ENCODE measurements at places on chromosomes 1 and 21.

DNA sequence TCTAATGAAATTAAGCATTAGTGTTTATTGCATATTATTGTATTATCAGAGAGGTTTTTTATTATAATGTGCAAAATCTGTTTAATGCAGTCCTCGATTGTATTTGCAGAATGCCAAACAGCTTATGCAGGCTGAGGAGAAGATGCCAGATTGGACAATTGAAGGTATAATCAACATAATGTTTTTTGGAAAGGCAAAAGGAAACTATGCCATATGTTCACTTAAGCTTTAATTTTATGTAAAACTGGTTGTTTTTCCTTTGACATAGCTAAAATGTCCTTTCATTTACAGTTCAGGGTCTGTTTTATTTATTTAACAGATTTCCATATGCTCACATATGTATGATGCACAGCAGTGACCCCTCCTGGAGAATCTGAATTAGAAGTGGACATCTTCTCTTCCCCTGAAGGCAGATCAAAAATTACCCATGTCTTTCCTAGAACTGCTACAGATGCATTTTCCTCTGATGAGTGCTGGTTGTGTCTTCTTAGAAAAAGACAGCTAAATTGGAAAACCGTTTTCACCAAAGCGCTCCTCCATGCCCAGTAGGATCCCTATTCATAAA lies 143.5 kb upstream of the USH2A start:
- DNase-seq, result no peak

- DNase-seq, result no peak
Measured at GRCh38 chr1:183567584-183567983, 22.7 kb downstream of the NCF2 start.

DNA sequence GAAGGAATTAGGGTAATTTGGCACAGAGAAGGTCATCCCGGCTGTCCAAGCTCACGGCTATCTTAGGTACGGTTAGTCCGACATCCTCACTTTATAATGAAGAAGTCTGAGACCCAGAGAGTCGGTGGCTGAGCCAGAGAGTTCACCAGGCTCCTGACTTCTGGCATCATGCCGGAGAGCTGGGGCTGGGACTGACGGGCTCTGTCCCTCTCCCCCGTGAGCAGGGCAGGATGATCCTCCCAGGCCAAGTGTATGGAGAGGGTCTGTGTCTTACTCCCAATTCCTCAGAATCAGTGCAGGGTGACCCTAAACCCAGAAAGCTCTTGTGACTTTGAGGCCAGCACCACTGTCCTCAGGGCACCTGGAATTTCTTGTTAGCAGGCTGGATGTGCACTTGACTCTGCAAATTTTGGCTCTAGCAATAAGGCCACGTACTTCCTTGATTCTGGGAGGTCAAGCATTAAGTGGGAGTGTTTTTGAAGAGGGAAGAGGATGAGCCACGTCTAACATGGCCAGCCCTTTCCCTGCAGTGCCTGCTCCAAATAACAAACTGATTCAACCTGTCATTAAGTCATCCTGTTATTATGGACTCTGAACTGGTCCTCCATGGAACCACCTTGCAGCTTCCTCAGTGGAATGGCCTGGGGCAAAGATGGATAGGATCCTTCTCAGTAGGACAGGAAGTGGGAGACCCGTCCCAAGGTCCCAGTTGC lies 20.8 kb upstream of the BTG2 start:
- no peak for DNase-seq

GRCh38 chr1:94418664-94419655 lies 771 bp downstream of the ABCD3 start:
- no peak for DNase-seq

DNA sequence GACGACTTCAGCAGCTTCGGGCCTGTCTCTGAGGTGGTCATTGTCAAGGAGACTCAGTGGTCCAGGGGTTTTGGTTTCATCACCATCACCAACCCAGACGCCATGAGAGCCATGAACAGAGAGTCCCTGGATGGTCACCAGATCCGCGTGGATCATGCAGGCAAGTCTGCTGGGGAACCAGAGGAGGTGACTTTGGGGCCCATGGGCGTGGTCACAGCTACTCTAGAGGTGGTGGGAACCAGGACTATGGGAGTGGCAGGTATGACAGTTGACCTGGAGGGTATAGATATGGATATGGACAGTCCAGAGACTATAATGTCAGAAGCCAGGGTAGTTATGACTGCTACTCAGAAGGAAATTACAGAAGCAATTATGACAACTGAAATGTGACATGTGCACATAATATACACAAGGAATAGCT lies 19.3 kb upstream of the METTL13 start:
- no peak for DNase-seq

- no peak for DNase-seq
Measured at GRCh38 chr1:198641501-198641900, 2.7 kb downstream of the PTPRC start.

DNA sequence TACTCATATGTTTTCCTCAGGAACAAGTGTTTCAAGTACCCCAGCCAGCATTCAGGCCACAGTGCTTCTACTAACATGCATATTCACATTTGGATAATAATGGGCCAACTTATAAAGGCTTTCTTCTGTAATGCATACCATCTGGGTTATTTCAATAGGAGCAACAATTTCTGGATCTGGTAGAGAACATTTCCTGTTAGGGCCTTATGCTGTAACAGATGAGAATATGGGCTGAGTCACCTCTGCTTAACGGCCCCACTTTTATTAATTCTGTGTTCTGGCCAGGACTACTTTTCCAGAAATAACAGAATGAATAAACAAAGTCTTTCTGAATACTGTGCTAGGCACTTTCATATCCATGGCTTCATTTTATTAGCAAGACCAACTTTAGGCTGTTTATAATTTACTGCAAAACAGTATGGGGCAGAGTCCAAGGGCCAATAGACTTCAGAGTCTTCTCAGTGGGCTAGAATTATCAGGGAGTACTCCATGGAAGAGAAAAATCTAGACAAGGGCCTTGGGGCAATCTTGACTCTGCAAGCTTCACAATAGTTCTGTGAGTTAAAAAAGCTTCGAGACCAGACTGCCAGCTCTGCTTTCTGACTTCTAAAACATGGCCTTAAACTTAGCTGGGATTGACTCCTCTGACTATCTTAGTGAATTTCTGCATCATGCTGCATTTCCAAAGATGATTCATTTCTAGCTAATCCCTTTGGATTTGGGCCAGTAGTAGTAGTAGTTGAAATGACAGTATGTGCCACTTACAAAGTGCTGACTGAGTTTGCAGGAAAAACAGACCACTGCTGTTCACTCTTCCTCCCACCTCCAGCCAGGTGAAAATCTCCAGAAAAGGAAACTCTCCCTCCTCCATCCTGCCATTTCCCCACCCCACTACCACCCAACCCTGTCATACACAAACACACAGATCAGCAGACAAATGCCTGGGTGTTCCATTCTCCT lies 8.2 kb upstream of the SSX2IP start:
- no peak for DNase-seq

GRCh38 chr1:241542199-241542907 lies 10.2 kb downstream of the KMO start:
- DNase-seq, result no peak

GRCh38 chr1:161172776-161173376 lies 4.4 kb downstream of the B4GALT3 start:
- DNase-seq, result no peak

DNA sequence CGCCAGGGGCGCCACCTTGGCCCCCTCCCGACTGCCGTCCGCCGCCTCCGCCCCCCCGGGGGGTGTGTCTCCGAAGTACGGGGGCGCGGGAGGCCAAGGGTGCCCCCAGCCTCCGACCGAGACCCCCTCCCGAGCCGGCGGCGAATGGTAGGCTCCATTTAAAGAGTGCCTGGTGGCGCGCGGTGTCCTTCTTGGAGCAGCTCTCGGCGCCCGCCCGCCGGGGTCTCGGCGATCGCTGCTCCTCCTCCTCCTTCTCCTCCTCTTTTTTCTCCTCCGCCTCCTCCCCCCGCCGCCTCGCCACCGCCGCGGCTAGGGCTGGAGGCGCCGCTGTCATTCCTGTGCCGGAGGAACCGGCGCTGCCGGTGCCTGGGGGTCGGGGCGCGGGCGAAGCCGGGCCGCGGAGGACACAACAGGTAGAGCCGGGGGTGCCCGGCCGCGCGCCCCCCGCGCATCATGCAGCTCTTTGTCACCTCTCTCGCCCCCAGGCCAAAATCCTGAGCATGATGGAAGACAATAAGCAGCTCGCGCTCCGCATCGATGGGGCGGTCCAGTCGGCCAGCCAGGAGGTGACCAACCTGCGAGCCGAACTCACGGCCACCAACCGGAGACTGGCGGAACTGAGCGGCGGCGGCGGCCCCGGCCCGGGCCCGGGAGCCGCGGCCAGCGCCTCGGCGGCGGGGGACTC lies at the start of gene KAZN:
Gene KAZN, plus strand, starts transcription at position 188 of the 685 bp plus-strand sequence.
- DNase-seq, result peak; percentile 83

GRCh38 chr1:231395998-231396390 lies 26.1 kb downstream of the EGLN1 start:
- no peak for DNase-seq

GRCh38 chr21:45836694-45837670 lies 144.6 kb upstream of the COL6A1 start:
- no peak for DNase-seq

GRCh38 chr21:42254651-42255601 lies 36.0 kb downstream of the ABCG1 start:
- no peak for DNase-seq

GRCh38 chr1:204994086-204994862 lies 48.7 kb upstream of the CNTN2 start:
- DNase-seq, result no peak

DNA sequence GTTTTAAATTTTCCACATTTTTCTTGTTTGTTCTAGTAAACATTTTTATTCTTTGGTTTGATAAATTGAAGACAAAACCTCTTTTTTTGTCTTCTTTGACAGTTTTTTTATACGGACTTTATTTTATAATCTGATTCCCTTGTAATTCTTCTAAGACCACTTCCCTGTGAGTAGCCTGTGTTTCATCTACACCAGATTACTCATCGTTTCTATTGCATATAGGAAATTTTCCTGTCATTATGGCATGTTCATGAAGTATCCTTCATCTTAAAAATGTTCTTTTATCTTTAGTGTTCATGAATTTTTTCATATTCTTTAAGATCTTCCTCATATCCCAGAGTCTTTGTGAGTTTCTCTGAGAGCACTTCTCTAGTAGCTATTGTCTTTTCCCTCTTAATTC lies 109.8 kb downstream of the USP25 start:
- DNase-seq, result no peak

- DNase-seq, result no peak
Measured at GRCh38 chr21:33314111-33314510, 10.7 kb upstream of the IFNAR1 start.

- no peak for DNase-seq
Measured at GRCh38 chr1:58577654-58578030, 590 bp upstream of the TACSTD2 start.

- no peak for DNase-seq
Measured at GRCh38 chr1:77370161-77370560, 88.3 kb downstream of the AK5 start.

DNA sequence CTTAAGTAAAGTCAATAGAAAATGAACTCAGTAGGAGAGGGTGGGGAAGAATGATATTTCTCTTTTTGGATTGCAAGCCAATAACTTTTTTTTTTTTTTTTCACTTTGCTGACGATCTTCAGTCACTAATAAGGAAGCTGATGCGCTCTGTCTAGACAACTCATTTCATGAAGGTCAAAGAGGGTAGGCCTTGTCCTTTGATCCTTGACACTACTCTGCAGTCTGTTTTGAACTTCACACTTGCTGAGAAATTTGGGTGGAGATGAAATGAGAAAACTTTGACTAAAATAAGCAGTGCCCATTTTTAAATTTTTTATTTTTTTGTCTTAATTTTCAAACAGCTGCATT lies 20.9 kb upstream of the PLXNA2 start:
- DNase-seq, result no peak

- DNase-seq, result no peak
Measured at GRCh38 chr1:60833173-60833572, 249.2 kb upstream of the NFIA start.

GRCh38 chr1:40162753-40163441 lies 1.7 kb downstream of the RLF start:
- no peak for DNase-seq

DNA sequence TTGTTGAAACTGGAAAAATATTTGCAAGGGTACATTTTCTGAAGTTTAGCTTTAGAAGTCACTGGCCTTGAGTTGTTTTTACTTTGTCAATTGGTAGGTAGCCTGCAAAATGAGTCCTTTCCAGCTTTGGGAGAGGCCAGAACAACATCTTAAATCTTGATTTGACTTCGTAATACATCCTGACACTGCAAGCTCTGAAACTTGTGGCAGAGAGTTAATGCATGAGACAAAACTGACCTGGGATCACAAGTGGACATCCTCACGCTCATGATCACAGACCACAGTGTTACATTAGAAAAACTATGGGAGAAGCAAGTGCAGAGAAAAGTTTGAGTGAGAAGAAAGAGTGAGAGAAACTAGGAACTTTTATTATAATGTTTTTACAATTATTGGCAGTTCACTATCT lies 550.9 kb downstream of the USP25 start:
- no peak for DNase-seq

DNA sequence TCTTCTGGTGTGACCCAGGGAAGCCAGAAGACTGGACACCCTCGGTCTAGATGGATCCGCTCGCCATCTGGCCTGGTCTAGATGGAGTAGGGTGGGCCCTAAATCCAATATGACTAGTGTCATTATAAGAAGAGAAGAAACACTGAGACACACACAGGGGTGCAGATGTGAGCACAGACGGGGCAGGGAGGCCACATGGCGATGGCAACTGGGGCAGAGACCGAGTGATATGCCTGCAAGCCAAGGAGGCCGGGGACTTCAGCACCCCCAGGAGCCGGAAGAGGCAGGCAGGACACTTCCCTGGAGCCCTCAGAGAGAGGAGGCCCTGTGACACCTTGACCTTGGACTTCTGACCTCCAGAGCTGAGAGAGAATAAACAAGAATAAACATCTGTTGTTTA lies 5.6 kb upstream of the TFF3 start:
- DNase-seq, result no peak

DNA sequence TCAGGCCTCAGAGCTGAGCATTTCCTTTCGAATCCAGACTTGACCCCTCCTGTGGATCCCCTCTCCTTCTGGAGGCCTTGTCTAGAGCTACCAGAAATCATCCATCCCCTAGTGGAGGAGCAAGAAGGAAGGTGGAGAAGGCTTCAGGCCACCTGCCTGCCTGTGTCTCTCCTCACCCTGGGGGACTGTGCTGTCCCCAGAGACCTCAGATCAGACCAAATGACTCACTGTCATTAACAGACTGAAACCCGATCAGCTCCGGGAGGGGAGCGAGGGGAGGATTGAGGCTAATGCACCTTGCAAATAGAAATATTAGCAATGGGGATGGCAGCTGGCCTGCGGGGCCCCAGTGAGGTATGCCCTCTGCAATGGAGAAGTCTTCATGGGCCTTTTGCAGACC lies 2.1 kb downstream of the MYBPH start:
- no peak for DNase-seq

DNA sequence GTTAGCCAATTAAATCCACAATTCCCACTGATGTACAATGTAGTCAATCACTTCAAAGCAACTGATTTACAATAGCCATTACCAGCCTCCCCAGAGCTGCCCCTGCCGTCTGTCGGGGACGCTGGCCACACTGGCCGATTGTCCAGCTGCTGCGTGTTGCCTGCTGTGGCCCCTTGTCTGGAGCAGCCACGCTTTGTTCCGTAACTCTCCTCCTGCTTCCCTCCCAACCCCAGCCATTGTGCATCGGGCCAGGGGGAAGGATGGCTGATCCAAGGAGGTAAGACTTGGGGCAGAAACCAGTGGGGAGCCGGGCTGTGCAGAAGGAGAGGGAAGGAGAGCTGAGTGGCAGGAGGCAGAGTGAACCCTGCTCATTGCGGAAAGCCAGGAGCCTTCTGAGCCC lies 83.6 kb upstream of the LYST start:
- no peak for DNase-seq

All from H1 (cell line).